ENCODE measurements at places on chromosomes 2 and 18. TPM values are rescaled to one million over a fixed set of nuclear protein-coding genes. Genes with fewer than 3 reads are reported as not detected.

DNA sequence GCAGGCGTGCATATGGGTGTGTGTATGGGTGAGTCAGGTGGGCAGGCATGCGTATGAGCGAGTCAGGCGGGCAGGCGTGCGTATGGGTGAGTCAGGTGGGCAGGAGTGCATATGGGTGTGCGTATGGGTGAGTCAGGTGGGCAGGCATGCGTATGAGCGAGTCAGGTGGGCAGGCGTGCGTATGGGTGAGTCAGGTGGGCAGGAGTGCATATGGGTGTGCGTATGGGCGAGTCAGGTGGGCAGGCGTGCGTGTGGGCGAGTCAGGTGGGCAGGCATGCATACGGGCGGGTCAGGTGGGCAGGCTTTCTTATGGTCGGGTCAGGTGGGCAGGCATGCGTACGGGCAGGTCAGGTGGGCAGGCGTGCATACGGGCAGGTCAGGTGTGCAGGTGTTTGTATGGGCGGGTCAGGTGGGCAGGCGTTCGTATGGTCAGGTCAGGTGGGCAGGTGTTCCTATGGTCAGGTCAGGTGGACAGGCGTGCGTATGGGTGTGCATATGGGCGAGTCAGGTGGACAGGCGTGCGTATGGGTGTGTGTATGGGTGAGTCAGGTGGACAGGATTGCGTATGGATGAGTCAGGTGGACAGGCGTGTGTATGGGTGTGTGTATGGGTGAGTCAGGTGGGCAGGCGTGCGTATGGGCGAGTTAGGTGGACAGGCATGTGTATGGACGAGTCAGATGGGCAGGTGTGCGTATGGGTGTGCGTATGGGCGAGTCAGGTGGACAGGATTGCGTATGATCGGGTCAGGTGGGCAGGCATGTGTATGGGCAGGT is 28.7 kb upstream of the KLF11 start:
- no peak for DNase-seq

DNA sequence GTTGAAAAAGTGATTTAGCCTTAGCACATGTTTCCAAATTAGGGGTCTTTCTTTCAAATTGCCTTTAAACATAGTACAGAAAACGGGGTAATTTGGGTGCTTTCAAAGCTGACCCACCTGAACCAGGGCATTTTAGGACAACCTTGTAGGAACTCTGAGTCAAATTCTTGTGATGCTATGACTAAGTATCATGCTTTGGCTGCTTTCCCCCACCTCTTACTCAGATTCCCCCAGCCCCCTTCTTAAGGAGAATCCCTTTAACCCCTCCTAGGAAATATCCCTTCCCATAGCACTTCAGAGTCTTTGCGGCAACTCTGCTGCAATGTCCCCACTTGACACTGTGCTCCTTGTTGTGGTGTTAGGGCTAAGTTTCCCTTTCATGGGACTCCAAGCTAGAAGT is 18.6 kb upstream of the KLF7 start:
- DNase-seq = no peak

The CBLN2 gene
- not detected for total RNA-seq

GRCh38 chr2:168514692-168515091 is 58.6 kb downstream of the CERS6 start:
- DNase-seq = no peak

DNA sequence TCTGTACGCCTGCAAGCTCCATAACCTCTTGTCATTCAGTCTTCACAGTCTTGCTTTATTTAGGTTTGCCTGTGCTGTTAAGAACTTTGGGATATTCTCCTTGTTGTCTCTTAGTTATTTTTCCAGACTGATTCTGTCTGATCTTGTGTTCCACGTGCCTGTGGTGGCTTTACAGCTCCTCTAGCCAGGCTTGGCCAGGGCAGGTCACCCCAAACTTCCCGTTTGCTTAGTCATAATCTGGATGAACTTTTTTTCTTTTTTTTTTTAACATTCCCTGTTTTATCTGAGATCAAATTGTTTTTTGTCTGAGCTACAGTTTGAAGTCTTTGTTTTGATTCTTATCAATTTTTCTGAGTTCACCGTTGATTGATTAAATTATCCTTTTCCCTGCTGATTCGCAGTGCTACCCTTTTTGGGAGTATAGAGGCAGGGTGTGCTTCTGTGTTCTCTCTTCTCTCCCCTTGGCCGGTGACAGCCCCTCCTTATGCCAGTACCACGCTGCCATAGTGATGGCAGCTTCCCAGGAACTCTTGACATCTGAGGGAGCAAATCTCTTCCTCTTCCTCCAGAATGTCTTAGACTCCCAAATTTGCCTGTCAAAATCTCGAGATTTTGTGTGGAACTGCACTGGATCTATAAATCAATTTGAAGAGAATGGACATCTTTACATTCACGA is 2.5 kb downstream of the SP100 start:
- no peak for DNase-seq

The RNF152 gene
- total RNA-seq = 7.9 TPM

The CKAP2L gene
- 15.1 TPM for total RNA-seq

- DNase-seq = no peak
Observed at GRCh38 chr2:69073928-69074570, 61.1 kb downstream of the ANTXR1 start.

DNA sequence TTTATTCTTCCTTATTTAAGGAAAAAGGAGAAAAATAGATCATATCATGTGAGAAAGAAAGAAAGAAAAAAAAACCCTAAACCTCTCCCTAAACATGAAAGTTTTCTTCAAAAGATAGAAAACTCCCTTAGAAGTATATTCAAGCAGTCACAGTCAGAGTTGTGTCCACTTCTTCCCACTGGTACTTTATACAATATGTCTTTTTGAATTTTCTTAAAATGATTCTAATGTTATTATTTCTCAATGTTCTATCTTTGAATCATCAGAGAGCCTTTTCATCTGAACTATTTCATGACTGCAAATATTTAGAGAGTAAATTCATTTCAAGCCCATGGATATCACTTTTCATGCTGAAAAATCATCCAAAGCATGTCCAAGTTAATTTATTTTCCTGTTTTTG is 205.2 kb upstream of the SPOPL start:
- DNase-seq = no peak

Measured in GM23338 (cell line).